Putamen (tissue), 1 donor: ENCODE measurements at places on chromosomes 4 and X.
A peak's percentile ranks its signal among the peaks of the same experiment; 100 is the strongest.

- DNase-seq, result no peak
Observed at GRCh38 chrX:2632533-2633504, 58.3 kb upstream of the CD99 start.

DNA sequence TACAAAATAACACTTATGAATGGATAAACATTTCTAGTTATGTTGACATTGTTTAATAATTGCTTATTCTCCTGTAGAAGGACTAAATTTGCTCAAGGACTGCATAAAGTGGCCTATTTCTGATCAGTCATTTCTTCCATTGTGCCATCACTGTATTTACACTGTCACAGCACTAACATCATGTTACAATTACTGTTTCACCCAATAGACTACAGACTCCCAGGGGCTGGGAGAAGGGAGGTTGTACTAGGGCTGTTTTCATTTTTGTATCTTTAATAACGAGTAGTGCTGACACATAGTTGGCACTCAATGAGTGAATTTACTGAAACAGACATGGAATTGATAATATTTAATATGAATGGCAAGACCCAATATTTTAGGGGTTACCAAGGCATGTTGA, 139.5 kb downstream of the SLC10A7 start:
- DNase-seq, result no peak

GRCh38 chr4:40622913-40623312, 6.8 kb downstream of the RBM47 start:
- no peak for DNase-seq

- DNase-seq, result no peak
Observed at GRCh38 chrX:104108955-104109354, 3.4 kb upstream of the ZCCHC18 start.

GRCh38 chr4:10456595-10457254, 501 bp downstream of the ZNF518B start:
- DNase-seq, result peak; percentile 31

DNA sequence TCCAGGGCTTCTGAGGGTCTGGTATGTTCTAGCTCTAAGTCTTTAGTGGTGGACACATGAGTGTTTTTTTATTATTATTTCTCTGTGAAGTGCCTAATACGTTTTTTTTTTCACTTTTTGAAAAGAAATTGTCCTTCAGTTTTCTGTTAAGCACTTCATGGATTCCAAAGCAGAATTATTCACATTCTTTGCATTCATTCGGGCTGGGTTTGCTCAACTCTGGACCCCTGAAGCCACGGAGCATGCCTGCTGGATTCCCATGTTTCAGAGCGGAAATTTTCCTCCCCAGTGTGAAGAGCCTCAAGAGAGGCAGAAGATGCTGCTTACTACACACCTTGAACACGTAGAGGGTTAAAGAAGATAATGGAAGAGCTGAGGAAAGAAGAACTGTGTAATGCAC, 107.5 kb downstream of the EGF start:
- no peak for DNase-seq

DNA sequence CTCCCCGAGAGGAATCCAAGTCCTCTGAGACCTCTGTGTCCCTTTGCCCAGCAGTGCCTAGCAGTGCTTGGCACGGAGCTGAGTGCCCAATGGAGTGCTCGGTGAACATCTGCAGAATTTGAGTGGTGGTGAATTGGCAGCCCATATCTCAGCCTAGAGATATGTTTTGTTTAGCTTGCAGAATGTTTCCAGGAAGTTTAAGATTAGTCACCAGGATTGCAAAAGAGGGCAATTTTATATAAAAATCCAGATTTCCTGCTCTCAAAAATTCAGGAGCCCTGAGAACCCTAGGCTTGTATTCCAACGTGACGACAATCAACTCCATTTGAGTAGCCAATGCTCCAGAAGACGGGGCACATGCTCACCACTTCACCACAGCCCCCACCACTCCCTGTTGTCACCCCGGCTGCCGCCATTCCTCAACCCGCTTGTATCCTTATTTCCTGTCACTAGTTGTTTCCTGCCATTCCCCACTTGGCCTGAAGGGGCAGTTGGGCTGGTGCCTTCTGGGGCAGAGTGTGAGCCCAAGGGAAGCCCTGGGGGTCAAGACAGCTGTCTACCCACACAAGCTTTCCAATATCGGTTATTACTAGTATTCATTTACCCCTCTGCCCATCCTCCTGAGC, 116.9 kb downstream of the EFNB1 start:
- no peak for DNase-seq

DNA sequence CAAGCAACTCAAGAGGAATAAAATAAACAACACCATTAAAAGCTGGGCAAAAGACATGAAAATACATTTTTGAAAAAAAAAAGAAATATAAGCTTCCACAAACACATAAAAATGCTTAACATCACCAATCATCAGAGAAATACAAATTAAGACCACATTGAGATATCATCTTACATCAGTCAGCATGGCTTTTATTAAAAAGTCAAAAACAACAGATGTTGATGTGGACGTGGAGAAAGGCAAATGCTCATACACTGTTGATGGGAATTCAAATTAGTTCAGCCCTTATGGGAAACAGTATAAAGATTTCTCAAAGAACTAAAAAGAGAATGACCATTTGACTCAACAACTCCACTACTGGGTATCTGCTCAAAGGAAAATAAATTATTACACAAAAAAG, 59.6 kb downstream of the STK32B start:
- DNase-seq, result no peak

DNA sequence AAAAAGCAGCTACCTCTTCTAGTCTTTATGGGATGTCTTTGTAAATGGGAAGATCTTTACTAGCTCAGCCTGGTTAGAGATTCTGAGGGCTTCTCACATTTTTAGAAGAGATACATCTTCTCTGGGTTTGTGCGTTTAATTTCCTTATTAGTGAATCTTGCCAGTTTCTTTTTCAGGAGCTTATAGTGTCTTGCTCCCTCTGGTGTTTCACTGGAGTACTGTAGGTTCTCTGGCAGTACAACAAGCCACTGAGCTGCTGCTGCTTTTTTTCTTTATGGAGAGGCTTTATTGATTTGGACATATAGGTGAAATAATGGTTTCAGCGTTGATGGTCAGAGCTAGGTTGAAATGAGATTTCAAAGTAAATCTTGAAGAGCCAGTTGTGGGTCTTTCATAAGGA, 82.9 kb downstream of the LAS1L start:
- DNase-seq, result no peak

DNA sequence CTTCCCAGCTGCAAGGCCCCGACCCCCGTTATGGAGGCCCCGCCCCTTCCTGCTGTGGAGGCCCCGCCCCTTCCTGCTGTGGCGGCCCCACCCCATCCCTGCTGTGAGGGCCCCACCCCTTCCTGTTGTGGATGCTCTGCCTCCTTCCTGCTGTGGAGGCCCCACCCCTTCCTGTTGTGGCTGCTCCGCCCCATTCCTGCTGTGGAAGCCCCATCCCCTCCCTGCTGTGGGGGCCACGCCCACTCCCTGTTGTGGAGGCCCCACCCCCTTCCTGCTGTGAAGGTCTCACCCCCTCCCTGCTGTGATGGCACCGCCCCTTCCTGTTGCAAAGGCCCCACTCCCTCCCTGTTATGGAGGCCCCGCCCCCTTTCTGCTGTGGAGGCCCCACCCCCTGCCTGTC, 104.9 kb upstream of the PSAPL1 start:
- no peak for DNase-seq

- no peak for DNase-seq
Observed at GRCh38 chr4:119785963-119786362, 157.4 kb upstream of the PDE5A start.

DNA sequence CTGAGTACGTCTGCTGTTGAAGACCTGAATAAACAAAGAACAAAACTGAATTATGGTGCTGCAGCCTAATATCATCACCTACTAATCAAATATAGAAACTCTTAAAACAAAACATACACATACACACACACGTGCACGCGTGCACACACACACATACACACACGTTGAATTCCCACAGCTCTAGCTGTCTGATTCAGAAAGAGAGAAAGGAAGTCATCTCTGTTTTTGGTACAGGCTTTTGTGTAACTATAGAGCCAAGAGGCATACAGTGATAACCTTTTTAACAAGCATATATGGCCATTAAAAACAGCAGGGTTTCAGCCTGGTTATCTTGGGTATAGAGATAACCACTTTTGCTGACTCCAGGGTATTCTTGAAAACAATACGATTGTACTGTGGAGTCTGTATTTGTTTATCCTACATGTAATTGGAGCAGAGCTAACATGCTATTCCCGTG, 823.2 kb downstream of the CCSER1 start:
- DNase-seq, result no peak

- DNase-seq, result no peak
Observed at GRCh38 chrX:20594985-20595384, 328.3 kb upstream of the RPS6KA3 start.

GRCh38 chrX:118726887-118727685, at the start of gene IL13RA1:
IL13RA1 (plus strand) TSS chrX:118727606; CDS start chrX:118727639, 33 bp downstream.
- no peak for DNase-seq

- DNase-seq, result no peak
Observed at GRCh38 chr4:148068065-148068911, 336.4 kb downstream of the ARHGAP10 start.

GRCh38 chr4:182268966-182269365, 25.8 kb downstream of the TENM3 start:
- DNase-seq, result no peak

DNA sequence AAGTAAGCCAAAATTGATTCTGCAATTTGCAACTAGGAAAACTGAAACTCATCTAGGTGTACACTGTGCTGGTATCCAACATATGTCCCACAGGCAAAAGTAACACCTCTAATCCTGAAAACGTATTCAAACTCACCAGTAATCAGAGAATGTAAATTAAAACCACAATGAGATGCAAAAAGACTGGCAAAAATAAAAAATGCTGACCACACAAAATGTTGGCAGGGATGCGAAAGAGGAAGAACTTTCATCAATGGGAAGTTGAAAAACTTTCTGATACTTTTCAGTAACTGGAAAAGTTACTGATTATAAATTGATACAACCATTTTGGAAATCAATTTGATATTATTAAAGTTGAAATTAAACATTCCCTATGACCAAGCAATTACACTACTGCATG, 20.1 kb upstream of the CORIN start:
- DNase-seq, result no peak

GRCh38 chr4:114941503-114941902, 171.9 kb downstream of the NDST4 start:
- no peak for DNase-seq

DNA sequence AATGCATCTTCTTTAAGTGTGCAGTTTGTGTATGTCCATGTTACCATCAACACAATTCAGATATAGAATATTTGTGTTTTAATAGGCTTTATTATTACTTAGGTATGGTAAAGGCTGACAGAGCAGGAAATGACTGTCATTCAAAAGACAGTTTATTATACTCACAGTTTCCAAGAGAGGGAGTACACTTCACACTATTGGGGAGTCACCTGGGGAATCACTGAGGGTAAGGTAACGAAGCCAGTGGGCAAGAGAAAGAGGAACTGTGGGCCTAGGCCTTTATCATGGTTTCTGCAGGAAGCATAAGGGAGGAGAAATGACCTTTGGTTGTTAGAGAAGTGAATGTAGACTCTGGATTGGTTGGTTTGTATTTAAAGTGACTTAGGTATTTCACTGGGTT, 235.1 kb upstream of the HCCS start:
- DNase-seq, result no peak

DNA sequence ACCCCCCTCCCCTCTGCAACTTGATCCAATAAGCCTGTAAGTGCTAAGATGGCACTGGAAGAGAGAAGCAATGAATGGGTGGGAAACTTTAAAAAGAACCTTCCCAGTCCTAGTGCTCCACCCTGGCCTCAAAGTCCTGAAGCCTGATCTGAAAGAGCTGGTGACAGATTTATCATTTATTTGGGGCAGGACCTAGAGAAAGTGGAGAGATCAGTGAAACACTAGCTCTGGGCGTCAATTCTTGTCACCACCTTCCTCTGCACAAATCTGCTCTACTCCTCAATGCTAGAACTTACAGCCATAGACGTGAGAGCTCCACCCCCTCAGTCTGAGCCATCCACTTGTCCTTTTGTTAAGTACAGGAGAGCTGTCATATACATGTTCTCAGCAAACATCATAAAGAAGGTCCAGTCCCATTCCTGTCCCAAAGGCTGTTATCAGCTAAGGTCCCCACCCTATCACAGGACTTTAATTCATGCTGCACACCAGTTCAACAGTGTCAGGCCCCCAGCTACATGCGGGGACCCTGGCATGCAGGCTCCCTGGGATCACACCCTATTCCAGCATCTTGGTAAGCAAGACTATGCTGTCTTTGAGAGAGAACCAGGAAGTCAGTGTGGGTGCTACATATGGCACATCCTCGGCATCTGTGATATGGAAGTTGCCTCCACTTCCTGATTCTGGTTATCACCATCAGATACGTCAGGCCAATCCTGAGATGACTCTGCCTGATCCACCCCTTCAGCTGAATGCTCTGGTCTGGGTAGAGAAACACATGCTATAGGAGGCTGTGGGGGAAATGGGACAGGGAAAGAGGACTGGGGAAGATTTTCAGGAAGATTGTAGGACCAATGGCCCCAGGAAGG, 2.3 kb downstream of the P2RY4 start:
- DNase-seq, result no peak

DNA sequence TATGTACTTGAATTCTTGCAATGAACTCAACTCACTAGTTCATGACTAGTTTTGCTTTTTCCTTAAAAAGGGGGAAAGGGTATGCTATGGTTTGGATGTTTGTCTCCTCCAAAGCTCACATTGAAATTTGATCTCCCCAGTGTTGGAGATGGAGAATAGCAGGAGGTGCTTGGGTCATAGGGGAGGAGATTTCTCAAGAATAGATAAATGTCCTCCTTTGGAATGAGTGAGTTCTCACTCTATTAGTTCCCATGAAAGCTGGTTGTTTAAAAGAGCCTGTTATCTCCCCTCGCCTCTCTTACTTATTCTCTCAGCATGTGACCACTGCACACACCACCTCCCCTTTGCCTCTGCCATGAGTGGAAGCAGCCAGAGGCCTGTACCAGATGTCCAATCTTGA, 109.4 kb upstream of the INTU start:
- DNase-seq, result no peak

GRCh38 chr4:3307486-3307885, 14.7 kb downstream of the RGS12 start:
- DNase-seq, result no peak

- DNase-seq, result no peak
Observed at GRCh38 chr4:156790866-156791265, 180.7 kb downstream of the PDGFC start.

DNA sequence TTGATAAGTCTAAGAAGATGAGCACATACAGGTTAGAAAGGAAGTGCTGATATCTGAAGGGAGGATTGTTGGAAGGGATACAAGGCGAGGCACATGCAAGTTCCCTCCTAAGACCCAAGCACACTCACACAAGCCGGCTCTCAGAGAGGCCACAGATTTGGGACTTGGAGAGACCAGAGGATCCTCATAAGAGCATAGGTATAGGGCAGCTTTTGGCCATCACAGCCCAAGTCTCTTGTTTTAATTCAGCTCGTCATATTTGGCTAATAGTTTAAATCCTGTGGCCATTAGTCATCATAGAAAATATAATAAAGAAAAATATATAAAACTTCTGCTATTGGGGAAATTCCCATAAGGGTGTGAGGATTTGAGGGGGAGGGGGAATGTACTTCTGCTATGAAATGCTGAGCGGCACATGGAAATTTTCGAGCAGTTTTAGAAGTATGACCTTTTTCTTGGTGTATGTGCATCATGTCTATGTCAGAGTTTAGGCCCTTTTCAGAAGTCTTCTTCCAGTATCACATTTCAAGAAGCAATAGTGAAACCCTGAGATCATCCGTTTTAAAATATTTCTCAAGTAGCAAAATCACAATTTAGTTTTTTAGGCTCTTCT, 97.7 kb downstream of the NFKB1 start:
- no peak for DNase-seq
